AG09319 (cell line): ENCODE measurements at places on chromosomes 3 and 15.

GRCh38 chr15:33211176-33211808 is 16.8 kb upstream of the FMN1 start:
- no peak for DNase-seq

DNA sequence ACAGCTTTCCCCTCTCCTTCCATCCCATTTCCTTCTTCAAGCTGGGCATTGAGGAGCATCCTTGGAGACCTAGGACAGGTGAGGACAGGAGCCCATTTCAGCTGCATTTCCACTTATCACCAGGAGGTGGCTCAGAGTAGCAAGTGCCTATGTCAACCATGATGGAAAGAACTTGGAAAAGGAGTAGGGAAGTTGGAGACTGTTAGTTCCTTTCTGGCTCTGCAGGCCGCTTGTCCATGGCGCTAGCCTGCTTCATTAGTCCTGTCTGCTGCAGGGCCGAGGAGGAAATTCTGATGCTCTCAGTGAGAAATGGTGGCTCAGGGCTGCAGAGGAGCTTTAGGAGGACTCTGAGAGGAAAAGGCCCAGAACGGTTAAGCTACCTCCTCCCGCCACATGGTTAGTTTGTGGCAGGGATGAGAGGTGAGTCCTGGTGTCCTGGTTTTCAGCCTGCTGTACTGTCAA is 7.0 kb upstream of the CD276 start:
- no peak for DNase-seq

DNA sequence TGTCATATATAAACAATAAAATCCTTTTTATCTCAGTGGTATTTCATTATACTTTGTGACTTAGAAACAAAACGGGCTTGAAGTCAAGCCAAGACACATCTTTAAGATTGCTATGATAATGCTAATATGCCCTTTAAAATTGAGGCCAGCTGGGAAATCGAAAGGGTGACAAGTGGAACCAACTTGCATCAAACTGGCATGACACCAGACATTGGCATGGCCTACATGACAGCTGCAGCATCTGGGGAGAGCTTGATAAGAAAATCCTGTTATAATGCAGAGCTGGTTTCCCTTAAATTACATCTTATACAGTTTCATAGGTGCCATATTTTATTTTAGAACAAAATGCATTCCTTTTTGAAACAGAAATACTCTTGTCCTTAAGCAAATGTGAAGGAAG is 325.2 kb downstream of the ZBBX start:
- DNase-seq: no peak

DNA sequence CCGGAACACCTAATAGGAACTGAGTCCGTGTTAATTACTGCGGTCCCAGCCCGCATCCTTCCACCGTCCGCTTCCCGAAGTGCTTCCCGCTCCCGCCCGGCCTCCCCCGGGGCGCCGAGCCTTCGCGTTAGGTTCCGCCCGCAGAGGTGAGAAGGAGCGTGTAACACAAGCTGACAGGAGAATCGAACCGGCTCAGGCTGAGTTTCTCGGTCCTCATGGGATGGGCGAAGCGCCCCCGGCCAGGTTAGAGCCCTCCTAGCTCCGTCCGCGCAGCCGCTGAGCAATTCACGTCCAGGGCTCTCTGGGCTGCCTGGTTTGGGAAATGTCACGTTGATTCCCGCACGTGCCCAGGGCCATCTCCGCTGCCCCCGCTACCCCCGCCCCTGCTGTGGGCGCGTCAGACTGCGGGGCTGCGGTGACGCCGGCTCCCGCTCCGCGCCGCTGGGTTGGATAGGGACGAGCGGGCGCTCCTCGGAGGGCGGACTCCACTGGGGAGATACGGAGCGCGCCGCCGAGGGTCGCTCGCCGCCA is 954 bp downstream of the CLDN11 start:
- DNase-seq: no peak

GRCh38 chr15:98597666-98598065 is 50.7 kb upstream of the IGF1R start:
- DNase-seq: no peak

DNA sequence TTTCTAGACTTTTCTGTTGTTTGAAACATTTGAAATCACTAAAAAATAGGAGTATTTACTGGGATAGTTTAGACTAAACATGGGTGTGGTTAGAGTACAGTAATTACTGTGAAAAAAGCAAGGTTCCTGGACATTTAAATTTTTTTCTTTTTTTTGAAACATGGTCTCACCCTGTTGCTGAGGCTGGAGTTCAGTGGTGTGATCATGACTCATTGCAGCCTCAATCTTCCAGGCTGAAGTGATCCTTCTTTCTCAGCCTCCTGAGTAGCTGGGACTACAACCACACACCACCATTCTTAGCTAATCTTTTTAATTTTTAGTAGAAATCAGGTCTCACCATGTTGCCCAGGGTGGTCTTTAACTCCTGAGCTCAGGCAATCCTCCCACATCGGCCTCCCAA is 20.4 kb upstream of the CELF6 start:
- no peak for DNase-seq
